Smooth muscle cell of the coronary artery (primary cell): ENCODE measurements at places on chromosomes 12 and 14. TPM values are rescaled to one million over a fixed set of nuclear protein-coding genes. Genes with fewer than 3 reads are reported as not detected.

PTGES3 gene
- total RNA-seq, result 28.1 and 44.5 TPM in 2 replicates

VWF gene
- 0.75 and 5.5 TPM in 2 replicates for total RNA-seq

TRHDE gene
- total RNA-seq, result 0.38 TPM in 1 of 2 replicates, not detected in the other

VRTN gene
- not detected in 2 replicates for total RNA-seq

PRB4 gene
- not detected in 2 replicates for total RNA-seq

TAS2R19 gene
- 4.1 and 4.3 TPM in 2 replicates for total RNA-seq

OR6C2 gene
- not detected in 2 replicates for total RNA-seq

EXD2 gene
- 11.3 and 12.9 TPM in 2 replicates for total RNA-seq

EXOC3L4 gene
- total RNA-seq, result 0.35 TPM in 1 of 2 replicates, not detected in the other

KRT6A gene
- total RNA-seq, result under 0.01 and 1.3 TPM in 2 replicates

ATP5MC2 gene
- total RNA-seq, result 74.3 and 143 TPM in 2 replicates

HIGD1C gene
- not detected in 2 replicates for total RNA-seq

RNASE8 gene
- total RNA-seq, result not detected in 2 replicates

ABCB9 gene
- 5.9 and 6.3 TPM in 2 replicates for total RNA-seq

PLEKHG7 gene
- total RNA-seq, result not detected in 2 replicates

ZNF384 gene
- 8.3 TPM in 2 replicates for total RNA-seq

DPY19L2 gene
- 0.47 and 1.3 TPM in 2 replicates for total RNA-seq

ACIN1 gene
- total RNA-seq, result 55.7 and 70.0 TPM in 2 replicates

SLC25A47 gene
- total RNA-seq, result not detected in 2 replicates

TMEM229B gene
- 0.15 and 1.9 TPM in 2 replicates for total RNA-seq

LIN7A gene
- 1.5 and 2.5 TPM in 2 replicates for total RNA-seq

NPFF gene
- total RNA-seq, result not detected in 2 replicates

TMEM121 gene
- total RNA-seq, result 12.6 and 13.6 TPM in 2 replicates

CIROP gene
- total RNA-seq, result 0.12 TPM in 1 of 2 replicates, not detected in the other

CD27 gene
- not detected in 2 replicates for total RNA-seq

DPPA3 gene
- total RNA-seq, result not detected in 2 replicates

INHBC gene
- not detected in 2 replicates for total RNA-seq

SLC24A4 gene
- total RNA-seq, result not detected in 2 replicates

OASL gene
- total RNA-seq, result 0.15 and 0.23 TPM in 2 replicates

POP5 gene
- 52.2 and 60.1 TPM in 2 replicates for total RNA-seq

TAS2R43 gene
- total RNA-seq, result 0.70 TPM in 1 of 2 replicates, not detected in the other

RASSF9 gene
- total RNA-seq, result 1.1 and 1.2 TPM in 2 replicates

HHIPL1 gene
- 3.7 and 7.0 TPM in 2 replicates for total RNA-seq

ACYP1 gene
- 8.3 and 8.5 TPM in 2 replicates for total RNA-seq

MMP14 gene
- 361 and 371 TPM in 2 replicates for total RNA-seq

TPH2 gene
- not detected in 2 replicates for total RNA-seq
